ENCODE measurements at places on chromosomes 2 and 18. TPM values are rescaled to one million over a fixed set of nuclear protein-coding genes. Genes with fewer than 3 reads are reported as not detected.

The HOXD3 gene
- total RNA-seq = 3.1 TPM

The CLIP4 gene
- total RNA-seq = 18.7 TPM

The TLX2 gene
- total RNA-seq = not detected

The ABCB11 gene
- total RNA-seq = 0.04 TPM

The APOB gene
- total RNA-seq = 0.35 TPM

- H3K4me3 ChIP-seq = no peak overlapping the region
- H3K36me3 ChIP-seq = peaks cover 6% of the 10 kb centered on the region
- no peak overlapping the region for H3K27ac ChIP-seq
- DNase-seq = no peak
These were observed 152.8 kb downstream of the EHBP1 start for GRCh38 chr2:62858231-62858832.

DNA sequence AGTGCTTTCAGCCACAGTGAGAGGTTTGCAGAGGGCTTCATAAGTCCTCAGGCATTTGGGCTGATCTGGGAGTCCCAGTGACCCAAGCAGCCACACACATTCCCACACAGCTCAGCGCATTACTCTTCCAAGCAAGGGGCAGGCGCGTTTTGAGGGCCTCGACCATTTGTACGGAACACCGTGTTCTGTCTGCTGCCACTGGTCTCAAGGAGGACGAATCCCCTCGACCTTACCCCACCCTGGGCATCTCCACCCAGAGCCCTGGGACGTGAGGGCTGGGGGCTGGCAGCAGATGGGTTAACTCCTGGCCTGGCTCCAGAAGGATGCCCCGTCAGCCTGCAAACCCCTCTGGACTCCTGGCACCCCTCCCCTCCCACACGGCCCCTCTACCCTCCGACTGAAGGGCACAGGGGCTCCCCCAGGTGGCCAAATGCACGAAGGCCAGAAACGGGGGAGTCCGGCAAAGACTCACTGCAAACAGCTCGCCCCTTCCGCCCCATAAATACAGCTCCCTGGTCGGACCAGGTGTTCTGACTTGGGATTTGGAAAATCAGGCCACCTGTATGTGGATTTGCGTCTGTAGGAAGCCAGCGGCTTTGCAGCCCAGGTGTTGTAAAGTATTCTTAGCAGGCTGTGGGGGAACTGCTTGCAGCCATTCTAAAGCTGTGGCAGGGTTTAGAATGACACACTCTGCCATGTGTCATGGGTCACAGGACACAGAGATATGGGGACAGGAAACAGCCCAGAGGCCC lies 33.6 kb upstream of the PTMA start:
- no peak overlapping the region for H3K4me3 ChIP-seq
- peaks cover 45% of the 10 kb centered on the region for H3K4me1 ChIP-seq
- DNase-seq = peak; percentile 74
- H3K36me3 ChIP-seq = no peaks in the 10 kb centered on the region

- no peak for DNase-seq
These were observed 19.9 kb downstream of the FAM161A start for GRCh38 chr2:61833971-61834370.

- H3K4me3 ChIP-seq = no peak overlapping the region
- H3K27me3 ChIP-seq = no peaks in the 10 kb centered on the region
- H3K36me3 ChIP-seq = no peaks in the 10 kb centered on the region
- H3K4me1 ChIP-seq = no peaks in the 10 kb centered on the region
- no peak for DNase-seq
These were observed 470.2 kb downstream of the PTPRM start for GRCh38 chr18:8037296-8037695.

DNA sequence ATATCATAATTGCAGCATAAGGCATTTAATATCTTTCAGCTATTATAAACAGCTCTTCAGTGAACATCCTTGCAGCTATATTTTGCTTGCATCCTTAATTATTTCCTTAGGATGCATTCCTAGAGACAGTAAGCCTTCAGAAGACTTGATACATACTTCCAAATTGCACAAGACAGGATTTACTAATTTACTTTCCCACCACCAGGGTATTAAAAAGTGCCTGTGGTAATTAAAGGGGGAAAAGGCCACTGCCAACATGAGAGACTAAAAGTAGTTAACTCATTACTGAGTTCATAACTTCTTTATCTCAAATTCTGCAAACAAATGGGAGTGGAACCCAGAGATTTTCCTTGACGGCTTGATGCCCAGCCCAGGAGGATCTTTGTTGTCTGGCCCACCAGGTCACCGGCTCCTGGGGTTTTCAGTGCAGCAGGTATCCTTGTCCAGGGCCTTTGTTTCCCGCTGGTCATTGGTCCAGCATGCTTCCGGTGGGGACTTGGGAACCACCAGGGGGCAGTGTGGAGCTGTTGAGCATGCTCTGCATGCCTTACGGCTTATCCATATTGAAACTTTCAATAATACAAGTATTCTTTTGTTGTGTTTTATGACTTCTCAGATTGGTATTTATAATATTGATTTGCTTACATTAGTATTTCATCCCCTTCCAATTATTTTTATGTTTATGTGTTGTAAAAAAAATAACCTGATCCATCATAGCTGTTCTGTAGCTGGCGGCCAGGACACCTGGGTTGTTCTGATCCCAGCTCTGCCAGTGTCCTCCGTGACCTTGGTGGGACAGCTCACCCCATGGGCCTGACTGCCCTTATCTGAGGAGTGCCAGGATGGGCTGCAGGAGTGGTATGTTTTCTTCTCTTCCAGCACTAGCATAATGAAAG lies 61.4 kb downstream of the TGOLN2 start:
- peak overlapping the region; percentile 71 for H3K27ac ChIP-seq
- no peaks in the 10 kb centered on the region for H3K36me3 ChIP-seq

DNA sequence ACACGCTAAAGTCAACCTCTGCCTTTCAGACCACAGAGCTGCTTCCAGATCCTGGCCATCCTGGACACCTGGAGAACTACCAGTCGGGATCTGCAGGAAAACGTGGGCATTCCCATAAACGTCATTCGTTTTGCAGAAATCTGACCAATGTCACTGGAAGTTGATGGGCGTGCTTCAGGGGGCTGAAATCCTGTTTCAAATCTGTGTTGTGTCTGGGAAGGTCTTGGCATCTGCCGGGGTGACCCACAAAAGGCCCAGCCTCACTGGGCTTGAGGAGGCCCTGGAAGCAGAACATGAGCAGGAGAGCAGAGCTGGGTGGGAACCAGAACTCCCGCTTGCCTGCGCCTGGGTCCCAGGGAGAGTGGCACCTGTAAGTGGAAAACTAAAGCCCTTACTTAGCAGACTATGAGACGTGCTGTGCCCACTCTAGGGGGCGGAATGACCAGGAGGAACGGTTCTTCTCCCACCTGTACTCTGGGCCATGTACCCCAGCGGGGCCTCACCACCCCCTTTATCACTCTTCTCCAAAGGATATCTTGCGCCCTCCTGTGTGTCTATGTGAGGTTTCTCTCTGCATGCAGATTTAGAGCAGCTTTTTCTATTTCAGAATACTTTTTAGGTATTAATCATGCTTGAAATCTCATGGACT lies 200.9 kb downstream of the FAM210A start:
- peaks cover 3% of the 10 kb centered on the region for H3K36me3 ChIP-seq
- no peak overlapping the region for H3K27ac ChIP-seq
- peaks cover 7% of the 10 kb centered on the region for H3K4me1 ChIP-seq
- H3K27me3 ChIP-seq = no peaks in the 10 kb centered on the region
- DNase-seq = no peak
- H3K4me3 ChIP-seq = no peak overlapping the region

- H3K4me3 ChIP-seq = no peak overlapping the region
- no peak for DNase-seq
- H3K27ac ChIP-seq = no peak overlapping the region
- H3K4me1 ChIP-seq = peaks cover 14% of the 10 kb centered on the region
- no peaks in the 10 kb centered on the region for H3K36me3 ChIP-seq
These were observed 18.7 kb upstream of the CCBE1 start for GRCh38 chr18:59715966-59716369.
